ENCODE measurements at places on chromosomes 16 and 17. TPM values are rescaled to one million over a fixed set of nuclear protein-coding genes. Genes with fewer than 3 reads are reported as not detected.

Gene RNU2-1
- total RNA-seq = 4,963 TPM

DNA sequence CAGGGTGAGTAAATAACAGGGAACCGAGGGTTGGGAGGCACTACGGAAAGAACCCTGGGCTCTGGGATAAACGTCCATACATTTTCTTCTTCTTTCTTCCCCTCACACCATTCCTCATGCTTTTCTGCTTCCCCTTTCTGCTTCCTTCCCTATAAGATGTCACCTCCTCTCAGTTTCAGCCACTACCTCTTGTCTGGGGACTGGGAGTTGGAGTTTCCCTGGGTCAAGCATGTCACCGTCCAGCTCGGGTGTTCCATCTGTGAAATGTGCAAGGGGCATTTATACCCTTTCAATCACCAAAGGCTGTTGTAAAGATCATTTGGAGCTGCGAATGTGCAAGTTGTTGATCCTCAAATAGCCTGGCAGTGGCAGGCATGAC, 17.5 kb upstream of the CCL22 start:
- no peak for DNase-seq

DNA sequence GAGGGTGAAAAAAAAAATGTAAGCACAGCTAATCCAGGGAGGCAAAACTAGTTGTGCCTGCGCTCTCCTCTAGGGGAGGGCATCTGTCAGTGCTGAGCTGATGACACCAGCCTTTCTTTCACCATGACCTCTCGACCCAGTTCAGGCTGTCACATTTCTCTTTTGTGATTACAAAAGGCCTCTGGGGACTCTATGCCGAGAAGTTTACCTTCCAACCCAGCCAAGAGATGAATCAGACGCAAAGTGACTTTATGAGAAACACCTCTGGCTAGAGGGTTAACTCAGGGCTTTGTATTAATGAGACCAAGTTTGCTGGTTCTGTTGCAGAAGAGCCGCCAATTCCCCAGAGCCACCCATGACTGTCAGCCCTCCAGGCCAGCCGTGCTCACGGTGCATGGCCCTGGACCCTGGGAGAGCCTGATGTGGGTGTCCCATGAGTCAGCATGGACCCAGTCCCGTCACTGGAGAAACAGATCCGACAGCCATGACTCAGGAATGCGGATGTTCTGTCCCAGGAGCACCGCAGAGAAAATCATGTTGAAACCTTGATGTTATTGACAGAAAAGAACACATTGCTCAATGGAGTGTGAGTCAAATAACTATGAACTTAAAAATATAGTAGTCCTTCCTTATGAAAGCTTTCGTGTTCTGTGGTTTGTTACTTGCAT, 437.2 kb downstream of the HS3ST3B1 start:
- no peak for DNase-seq

- DNase-seq = no peak
Measured at GRCh38 chr16:81630635-81631031, 148.5 kb upstream of the PLCG2 start.

DNA sequence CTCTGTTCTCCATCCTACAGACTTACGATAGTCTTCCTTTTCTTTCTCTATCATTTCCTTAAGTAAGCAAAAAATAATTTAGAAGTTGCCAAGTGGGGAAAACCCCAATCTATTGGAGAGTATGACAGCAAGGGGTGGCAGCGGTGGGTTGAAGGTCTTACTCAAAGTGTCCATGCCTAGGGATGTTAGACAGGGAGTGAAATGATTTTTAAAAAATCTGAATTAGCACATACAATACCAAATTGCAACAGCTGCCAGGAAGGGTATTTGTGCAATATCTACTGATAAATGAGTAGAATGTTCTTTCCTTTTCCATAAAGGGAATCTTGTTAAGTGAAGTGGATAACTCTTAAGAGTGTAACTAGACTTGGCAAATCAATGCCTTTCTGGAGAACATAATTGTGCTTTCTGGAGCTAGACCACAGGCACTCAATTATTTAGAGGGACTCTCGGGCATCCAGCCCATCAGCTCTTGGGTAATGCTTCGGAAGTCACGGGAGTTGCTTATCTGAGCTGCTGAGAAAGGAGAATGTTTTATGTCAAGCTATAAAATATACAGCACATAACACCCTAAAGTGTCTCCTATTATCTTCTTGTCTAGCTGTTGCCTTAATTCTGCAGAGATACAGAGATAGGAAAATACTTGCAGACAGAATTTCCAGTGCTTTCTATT, 151.5 kb downstream of the KCNJ2 start:
- DNase-seq = no peak

- no peak for DNase-seq
Measured at GRCh38 chr17:61878984-61879612, 15.8 kb upstream of the BRIP1 start.

Measured in activated CD8-positive, alpha-beta T cell treated with anti-CD3 and anti-CD28 coated beads, Interleukin-2, amount 10 ng/mL, durations not matched to agents 7 days and 5 days (primary cell).